ENCODE measurements at places on chromosomes 7 and 10.

GRCh38 chr10:14688606-14689005 is 86.1 kb downstream of the FAM107B start:
- DNase-seq, result no peak

DNA sequence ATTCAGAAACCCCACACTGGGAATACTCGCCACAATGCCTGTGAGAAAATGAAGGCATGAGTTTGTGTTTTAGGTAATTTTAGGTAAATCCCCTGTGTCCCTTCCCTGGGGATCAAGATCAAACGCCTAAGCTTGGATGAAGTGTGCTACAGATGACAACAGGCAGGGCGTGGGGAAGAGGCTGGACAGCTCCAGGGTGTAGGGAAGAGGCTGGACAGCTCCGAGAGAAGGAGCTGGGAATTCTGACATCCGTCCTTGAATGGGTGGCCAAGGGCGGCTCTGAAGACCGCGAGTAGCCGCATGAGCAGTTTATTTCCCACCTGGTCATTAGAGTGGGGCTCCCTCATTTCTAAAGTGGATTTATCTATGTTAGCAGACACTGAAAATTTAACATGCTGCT is 109.7 kb downstream of the RAMP3 start:
- no peak for DNase-seq

DNA sequence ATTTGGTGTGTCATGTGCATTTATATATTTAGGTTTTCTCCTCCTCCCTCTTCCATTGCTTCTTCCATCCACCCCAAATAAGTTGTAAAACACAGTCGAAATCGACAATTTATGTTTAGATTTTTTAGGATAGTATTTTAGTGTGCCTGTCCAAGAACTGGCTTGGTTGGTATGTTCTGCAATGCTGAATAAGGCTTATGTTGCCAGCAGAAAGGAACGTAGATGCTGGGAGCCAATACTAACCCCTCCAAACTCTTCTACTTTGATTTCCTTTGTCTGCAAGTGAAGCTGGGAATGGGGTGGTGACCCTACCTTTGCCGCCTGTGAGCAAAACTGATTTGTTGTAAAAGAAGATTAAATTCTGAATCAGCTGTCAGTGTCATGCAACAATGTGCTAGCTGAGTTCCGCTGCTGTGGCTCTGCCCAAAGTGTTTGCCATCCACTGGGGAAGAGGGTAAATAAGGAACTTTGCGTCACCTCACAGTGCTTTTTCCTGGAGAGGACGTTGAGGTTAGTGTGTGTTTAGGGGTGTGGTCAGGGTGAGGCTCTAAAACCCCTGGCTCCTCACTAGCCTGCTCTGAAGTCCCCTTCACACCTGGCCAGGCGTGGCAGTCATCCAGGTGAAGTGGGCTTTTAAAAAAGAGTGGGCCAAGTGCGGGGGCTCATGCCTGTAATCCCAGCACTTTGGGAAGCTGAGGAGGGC is 44.4 kb downstream of the TACC2 start:
- DNase-seq, result no peak

GRCh38 chr7:36951257-36951697 is 227.0 kb upstream of the AOAH start:
- no peak for DNase-seq

- no peak for DNase-seq
Measured at GRCh38 chr10:1716839-1717238, 20.5 kb downstream of the ADARB2 start.

DNA sequence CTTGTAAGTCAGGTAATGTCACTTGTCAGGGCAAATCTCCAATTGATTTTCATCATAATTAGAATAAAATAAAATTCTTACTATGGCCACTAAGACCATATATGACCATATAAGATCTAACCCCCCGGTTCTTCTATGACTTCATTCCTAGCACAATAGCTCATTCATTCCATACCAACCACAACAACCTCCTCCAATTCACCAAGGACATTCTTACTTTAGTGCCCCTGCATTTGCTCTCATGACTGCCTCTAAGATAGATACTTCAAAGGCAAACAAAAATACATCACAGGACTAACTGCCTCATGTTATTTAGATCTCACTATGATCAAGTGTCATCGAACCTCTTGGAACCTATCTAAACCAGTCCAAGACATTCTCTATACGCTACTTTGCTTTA is 90.8 kb downstream of the SNX13 start:
- DNase-seq, result no peak

DNA sequence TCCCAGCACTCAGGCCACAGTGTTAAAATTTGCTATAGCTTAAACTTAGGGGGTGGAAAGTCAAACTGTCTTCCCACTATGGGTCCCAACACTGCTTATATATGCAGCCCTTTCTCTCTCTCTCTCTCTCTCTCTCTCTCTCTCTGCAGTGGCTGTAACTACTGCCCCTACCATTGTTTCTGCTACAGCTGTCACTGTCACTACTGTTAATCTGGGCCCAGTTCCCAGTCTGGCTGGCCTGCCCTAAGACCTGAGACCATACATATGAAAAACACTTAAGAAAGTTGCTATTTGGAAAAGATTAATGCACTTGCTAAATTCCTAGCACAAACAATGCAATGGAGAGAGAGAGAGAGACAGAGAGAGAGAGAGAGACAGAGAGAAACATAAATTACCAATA is 78.6 kb downstream of the THSD7A start:
- DNase-seq, result no peak

GRCh38 chr10:15787426-15787825 is 67.7 kb upstream of the ITGA8 start:
- DNase-seq, result no peak

GRCh38 chr7:778968-779451 is 51.9 kb upstream of the PRKAR1B start:
- DNase-seq, result no peak

DNA sequence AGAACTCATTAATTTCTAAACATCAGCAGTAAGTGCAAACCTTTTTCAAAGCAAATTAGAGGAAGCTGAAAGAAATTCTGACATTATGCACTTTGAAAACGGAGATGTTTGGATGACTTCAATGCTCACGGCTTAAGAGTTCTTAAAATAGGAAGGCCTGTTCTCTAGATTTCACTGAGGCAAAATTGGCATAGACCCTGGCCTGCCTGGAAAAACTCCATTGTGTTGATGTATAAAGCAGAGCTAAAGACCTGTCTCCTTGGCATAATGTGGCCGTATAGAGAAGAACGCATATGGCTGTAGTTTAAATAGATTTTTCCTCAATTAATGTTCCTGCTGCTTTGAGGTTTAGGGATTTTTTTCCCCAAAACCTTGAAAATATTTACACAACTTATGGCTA is 24.5 kb upstream of the AGMO start:
- no peak for DNase-seq

DNA sequence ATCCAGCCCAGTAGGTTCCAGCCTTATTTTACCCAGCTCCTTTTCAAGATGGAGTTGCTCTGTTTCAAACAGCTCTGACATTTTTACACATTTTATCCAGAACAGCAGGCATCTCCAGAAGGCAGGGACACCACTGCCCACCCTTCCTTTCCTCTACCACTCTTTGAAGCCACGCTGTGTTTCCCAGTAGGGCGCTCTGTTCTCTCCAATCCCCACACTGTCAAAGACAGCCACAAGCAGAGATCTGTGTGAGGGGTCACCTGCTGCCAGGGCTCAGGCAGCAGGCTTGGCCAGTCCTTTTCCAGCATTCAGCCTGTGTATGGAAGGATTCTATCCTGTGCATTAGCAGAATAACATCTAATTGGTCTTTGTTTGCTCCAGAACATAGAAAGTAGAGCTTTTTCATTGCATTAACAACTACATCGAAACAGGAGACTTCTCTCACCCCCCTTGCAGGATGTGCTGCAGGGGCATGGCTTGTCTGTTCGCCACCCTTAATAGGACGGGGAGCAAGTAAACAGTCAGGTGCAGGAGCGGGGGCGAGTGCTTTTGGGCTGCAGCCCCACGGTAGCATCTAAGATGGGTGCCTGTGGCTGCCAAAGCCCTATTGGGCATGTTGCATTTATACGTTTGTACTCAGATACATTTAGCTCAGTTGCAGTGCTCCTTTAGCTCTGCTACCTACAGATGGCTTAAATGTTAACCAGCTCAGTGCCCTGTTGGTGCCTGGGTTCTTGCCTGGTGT is 326.1 kb downstream of the GALNT17 start:
- no peak for DNase-seq

DNA sequence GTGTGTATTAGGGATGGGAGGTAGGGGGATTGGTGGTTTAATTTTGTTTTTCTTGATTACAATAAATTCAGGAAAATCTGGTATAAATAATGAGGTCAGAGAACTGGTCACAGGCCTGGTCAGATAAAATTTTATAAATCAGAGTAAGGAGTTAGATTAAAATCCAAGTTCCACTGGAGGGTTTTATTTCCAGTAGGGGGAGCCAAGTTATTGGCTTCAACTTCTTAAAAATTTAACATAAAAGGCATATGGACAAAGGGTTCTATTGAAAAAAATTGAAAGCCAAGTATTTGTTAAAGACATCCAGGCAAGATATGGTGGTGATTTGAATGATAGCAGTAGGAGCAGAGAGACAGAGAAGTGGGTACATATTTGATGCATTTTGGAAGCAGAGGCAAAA is 763.3 kb downstream of the SORCS1 start:
- DNase-seq, result no peak

- DNase-seq, result no peak
Measured at GRCh38 chr10:31393844-31394243, 74.8 kb downstream of the ZEB1 start.

GRCh38 chr10:11351801-11352200 is 259.6 kb downstream of the USP6NL start:
- DNase-seq, result no peak

- DNase-seq, result no peak
Measured at GRCh38 chr7:145331076-145331475, 495.2 kb upstream of the TPK1 start.

DNA sequence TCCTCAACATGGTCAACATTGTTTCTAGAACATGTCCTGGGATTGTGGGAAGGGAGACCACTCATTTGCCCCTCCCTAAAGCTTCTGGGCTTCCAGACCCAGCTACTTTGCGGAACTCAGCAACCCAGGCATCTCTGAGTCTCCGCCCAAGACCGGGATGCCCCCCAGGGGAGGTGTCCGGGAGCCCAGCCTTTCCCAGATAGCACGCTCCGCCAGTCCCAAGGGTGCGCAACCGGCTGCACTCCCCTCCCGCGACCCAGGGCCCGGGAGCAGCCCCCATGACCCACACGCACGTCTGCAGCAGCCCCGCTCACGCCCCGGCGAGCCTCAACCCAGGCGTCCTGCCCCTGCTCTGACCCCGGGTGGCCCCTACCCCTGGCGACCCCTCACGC is at the start of gene EPO:
Gene EPO, plus strand, starts transcription at position 190 of the 392 bp plus-strand sequence. CDS start 513 bp downstream, outside the sequence.
- no peak for DNase-seq

DNA sequence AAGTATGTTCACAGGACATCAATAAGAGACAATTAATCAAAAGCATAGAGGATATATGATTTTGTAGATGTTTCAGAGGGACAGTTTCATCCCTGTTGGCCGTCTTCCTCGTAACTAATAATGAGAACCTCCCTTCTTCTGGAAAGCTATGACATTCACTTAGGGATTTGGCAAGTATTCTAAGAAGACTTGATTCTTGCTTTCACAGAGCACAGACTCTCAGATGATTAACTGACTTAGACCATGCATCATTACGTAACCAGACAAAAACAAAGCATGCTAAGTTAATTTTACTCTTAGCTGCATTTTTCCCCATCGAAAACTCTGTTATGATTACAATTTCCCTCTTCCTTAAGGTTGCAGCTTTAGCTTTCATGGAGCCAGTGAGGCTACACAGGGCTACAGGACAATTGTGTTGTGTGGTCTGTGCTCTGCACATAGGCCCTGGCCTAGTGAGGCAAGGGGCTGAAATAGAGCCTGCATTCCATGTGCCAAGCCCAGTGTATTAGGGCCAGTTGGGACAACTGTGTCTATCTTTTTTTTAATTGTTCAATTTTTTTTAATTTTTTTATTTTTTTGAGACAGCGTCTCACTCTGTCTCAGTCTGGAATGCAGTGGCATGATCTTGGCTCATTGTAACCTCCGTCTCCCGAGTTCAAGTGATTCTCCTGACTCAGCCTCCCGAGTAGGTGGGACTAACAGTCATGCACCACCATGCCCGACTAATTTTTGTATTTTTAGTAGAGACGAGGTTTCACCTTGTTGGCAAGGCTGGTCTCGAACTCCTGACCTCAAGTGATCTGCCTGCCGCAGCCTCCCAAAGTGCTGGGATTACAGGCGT is 105.3 kb downstream of the PLXDC2 start:
- no peak for DNase-seq

DNA sequence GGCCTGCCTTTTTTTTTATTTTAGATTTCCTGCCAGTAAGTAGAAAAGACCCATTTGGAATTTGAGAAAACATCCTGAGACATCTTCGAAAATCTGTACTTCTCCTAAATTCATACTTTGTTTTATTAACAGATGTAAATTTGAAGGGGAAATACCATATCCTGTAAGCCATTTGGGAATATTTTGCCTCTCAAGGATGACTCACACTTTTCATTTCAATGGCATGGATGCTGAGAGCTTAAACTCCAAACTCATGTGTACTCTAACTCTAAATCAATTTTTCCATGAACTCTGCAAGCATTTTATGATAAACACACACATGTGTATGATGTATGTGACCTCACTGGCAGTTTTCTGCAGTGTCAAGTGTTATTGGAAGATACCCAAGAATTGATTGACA is 89.0 kb downstream of the SEMA3A start:
- no peak for DNase-seq

DNA sequence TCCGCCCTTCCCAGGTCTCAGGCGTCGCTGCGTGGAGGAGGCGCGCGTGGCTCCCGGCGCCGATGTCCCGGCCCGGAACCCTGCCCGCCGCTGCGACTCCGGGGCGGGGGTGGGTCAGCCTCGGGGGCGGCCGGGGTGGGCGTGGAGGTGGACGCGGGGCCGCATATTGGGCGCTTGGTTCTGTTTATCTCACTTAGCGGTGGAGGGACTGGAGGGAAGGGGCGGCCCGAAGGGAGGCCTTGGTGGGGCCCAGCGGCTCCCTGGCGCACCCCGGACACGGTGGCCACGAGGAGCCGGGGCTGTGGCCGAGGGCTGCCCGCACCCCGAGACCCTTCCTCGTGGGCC is 8.6 kb downstream of the UNCX start:
- DNase-seq, result no peak

DNA sequence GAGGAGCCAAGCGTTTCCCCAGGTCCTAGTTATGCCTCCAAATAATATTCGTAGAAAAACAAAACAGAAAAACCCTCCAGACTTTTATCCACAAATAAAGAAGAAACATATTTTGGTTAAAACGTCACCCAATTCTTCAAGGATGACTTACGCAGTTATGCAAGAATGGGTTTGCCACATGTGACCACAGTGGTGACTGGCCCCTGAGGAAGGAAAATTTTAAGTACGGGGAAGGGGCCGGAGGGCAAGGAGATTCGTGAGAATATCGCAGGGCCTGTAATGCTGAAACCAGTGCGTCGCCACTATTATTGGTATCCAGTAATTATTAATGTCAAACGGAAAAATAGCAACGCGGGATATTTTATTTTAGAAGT is 537 bp upstream of the MRPS24 start:
- no peak for DNase-seq

- no peak for DNase-seq
Measured at GRCh38 chr10:115830265-115830970, 442.6 kb downstream of the GFRA1 start.

GRCh38 chr10:46526682-46527038 is 29.8 kb downstream of the GPRIN2 start:
- no peak for DNase-seq

Data from neural crest cell (in vitro differentiated cells).